Motor neuron (in vitro differentiated cells): ENCODE measurements at places on chromosomes 11 and 22. TPM values are rescaled to one million over a fixed set of nuclear protein-coding genes. Genes with fewer than 3 reads are reported as not detected.

- ATAC-seq = no peak
Observed at GRCh38 chr11:113888848-113889247, 13.5 kb upstream of the USP28 start.

GRCh38 chr22:22368516-22368915 is 123.9 kb downstream of the VPREB1 start:
- ATAC-seq = no peak

DNA sequence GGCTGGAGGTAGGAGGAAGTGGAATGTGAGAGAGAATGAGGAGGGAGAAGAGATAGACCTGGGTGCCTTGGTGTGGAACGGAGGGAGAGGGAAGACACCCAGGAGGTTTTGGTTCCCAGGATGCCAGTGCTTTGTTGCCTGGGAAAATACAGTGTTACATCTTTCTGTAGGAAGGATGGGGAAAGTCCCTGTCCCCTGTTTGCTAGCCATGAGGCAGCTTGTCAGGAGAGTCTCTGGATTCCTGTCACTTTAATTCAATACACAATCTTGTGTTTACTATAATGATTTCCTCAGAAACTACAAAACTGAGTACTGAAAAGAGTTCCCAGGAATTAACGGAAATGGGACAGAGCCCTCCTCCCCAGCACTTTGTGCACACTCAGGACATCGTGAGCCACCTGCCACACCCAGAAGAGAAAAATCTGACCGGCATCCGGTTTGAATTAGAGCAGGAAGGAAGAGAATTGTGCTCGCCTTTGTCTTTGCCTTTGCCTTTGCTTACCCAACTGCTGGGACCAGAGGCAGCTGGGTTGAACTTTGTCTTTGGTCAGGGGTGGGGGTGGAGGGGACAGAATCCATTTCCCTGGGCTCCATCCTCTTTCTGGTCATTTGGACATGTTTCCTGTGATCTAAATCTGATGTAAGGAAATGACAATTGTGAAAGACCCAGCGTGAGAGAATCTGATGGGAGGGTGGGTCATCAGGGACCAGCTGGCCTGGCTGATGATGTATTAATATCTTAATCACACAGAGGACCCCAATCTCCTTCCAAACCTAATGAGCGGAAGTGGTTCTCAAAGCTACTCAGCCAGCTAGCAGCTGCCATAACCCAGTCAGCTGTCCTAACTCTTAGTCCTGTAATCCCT is 1.3 kb upstream of the LIMK2 start:
- peak; percentile 4 for ATAC-seq

- ATAC-seq = peak; percentile 71
Observed at GRCh38 chr11:11798586-11799438, 43.0 kb upstream of the USP47 start.

GRCh38 chr11:113350336-113351067 is 36.1 kb downstream of the TTC12 start:
- ATAC-seq = peak; percentile 87

The CACNA1I gene
- total RNA-seq = 0.18 and 0.21 TPM in 2 replicates

The PTGDR2 gene
- total RNA-seq = 0.43 and 0.56 TPM in 2 replicates
